ENCODE measurements at places on chromosomes 7 and 10. TPM values are rescaled to one million over a fixed set of nuclear protein-coding genes. Genes with fewer than 3 reads are reported as not detected.

GRCh38 chr7:45408409-45408737 lies 165.8 kb upstream of the ADCY1 start:
- H3K27me3 ChIP-seq = peaks cover 14% of the 10 kb centered on the region
- no peaks in the 10 kb centered on the region for H3K4me1 ChIP-seq
- H3K4me3 ChIP-seq = no peak overlapping the region
- H3K27ac ChIP-seq = no peak overlapping the region

DNA sequence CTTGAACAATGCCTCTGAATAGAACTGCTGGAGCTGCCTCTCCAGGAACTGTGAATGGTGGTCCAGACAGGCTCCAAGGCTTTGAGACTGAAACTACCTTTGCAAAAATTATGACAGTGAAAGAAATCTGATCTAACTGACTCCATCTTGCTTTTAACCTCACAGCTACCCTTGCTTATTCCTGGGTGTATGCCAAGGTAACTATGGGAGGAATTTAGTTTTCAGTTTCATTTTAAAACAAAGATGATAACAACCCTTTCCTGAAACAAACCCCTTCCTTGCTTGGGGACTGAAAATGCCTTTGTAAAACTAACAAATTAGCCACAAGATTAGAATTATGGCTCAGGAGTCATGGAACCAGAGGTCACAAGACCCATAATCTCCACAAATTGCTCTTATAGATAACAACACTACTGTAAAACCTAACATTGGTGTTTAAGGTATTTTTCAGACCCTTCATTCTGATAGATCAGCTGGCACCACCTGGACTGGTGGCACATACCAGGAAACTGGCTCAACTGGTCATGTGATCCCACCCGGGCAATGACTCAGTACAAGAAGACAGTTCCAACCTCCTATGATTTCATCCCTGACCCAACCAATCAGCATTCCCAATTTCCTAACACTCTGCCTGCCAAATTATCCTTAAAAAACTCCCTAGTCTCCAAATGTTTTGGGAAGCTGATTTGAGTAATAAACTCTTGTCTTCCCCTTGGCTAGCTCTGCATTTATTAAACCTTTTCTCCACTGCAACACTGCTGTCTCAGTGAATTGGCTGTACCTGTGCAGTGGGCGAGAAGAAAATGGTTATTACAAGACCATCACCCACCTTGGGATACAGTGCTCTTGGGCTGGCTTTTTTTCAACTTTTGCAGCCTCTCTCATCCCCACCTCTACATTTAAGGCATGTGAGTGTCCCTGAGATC lies 608.1 kb downstream of the TYW1 start:
- peaks cover 27% of the 10 kb centered on the region for H3K36me3 ChIP-seq
- peaks cover 7% of the 10 kb centered on the region for H3K27me3 ChIP-seq
- DNase-seq = no peak
- H3K4me1 ChIP-seq = no peaks in the 10 kb centered on the region
- H3K27ac ChIP-seq = no peak overlapping the region
- no peak overlapping the region for H3K4me3 ChIP-seq

ZNF479 gene
- total RNA-seq = not detected

- H3K4me3 ChIP-seq = no peak overlapping the region
- peaks cover 5% of the 10 kb centered on the region for H3K36me3 ChIP-seq
- H3K4me1 ChIP-seq = peaks cover 5% of the 10 kb centered on the region
Observed at GRCh38 chr7:21371360-21371759, 56.5 kb upstream of the SP4 start.

SLC26A3 gene
- total RNA-seq = not detected

DNA sequence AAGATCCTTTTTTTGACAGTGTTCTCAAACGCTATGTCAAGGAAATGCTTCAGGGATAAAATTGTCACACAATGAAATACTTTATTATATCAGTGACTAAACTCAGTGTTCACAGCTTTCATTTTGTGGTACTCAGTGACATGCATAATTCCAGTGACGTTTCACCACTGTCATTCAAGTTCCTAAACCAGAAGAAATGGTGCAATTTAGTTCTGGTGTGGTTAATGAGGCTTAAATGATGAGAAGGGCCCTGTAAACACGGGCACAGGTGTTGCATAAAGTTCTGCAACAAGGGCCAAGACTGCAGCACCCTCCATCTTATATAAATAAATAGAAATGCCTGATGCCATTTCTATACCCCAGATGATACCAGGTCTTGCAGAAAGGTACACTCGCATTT lies 1247.1 kb downstream of the GATA3 start:
- no peaks in the 10 kb centered on the region for H3K4me1 ChIP-seq
- no peaks in the 10 kb centered on the region for H3K36me3 ChIP-seq
- DNase-seq = no peak
- H3K27me3 ChIP-seq = peaks cover 9% of the 10 kb centered on the region
- no peak overlapping the region for H3K27ac ChIP-seq

GRCh38 chr7:10355816-10356215 lies 617.9 kb upstream of the PHF14 start:
- no peaks in the 10 kb centered on the region for H3K27me3 ChIP-seq
- DNase-seq = no peak
- H3K4me1 ChIP-seq = no peaks in the 10 kb centered on the region

DNA sequence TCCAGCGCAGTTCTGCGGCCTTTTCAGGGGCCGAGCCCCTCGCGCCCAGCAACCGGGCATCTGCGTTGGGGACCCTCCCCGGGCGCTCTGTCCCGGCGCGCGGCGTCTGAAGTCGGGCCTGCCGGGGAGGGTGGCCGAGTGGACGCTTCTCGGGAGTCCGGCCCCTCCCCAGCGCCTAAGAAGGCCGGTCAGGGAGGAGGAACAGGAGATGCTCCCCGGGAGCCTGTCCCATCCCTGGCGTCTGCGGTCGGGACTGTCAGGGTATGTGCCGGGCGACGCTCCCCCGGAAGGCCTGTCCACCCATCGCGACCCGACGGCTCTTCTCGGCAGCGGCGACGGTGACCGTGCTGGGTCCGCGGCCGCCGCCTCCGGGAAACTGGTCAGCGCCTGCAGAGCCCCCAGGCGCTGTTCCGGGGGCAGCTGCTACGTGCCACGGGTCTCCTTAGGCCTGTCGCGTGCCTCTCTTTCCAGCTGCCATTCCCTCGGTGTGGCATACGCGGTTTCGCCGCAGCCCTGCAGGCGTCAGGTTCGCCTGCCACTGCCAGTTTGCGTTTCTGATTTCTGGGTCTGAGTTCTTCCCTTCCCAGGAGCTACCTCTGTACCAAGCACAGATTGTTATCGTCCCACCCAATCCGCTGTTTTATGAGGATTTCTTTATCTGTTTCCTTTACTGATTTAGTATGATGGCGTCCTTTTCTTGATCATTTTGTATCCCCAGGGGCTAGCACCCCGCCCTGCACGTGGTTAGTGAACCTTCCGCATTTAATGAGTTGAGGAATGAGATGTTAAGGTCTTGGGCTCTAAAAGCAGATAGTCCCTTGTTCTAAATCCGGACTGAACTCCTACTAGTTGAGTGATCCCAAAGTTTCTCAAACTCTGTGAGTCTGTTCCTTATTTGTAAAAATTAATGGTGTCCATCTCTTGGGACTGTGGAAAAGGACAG lies 782 bp downstream of the IFIT5 start:
- no peaks in the 10 kb centered on the region for H3K36me3 ChIP-seq
- H3K4me3 ChIP-seq = peak overlapping the region; percentile 97
- peak; percentile 25 for DNase-seq
- H3K27ac ChIP-seq = peak overlapping the region; percentile 91
- H3K4me1 ChIP-seq = peaks cover 83% of the 10 kb centered on the region

DNA sequence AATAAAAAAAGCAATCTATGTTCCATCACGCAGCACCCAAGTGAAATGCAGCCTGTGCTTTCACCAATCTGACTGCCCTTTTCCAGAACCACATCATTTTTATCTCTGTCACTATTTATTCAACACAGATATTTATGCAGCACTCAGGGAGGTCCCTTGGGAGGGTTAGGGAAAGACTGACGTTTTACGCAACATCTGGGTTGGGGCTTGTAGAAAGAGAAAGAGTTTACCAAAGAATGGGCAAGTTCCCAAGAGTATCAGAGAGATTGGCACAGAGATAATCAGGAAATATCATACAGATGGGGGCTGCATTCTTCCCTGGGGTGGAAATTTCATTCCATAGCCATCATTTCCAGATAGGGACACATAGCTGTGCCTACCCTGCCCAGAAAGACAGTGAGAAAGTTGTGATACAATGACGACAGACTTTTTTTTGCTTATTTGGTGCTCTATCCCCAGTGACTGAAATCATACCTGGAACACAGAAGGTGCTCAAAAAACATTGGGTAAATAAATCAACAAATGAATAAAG lies 474.2 kb downstream of the CALN1 start:
- no peak for DNase-seq
- H3K27me3 ChIP-seq = no peaks in the 10 kb centered on the region
- no peaks in the 10 kb centered on the region for H3K4me1 ChIP-seq
- no peak overlapping the region for H3K4me3 ChIP-seq

DNA sequence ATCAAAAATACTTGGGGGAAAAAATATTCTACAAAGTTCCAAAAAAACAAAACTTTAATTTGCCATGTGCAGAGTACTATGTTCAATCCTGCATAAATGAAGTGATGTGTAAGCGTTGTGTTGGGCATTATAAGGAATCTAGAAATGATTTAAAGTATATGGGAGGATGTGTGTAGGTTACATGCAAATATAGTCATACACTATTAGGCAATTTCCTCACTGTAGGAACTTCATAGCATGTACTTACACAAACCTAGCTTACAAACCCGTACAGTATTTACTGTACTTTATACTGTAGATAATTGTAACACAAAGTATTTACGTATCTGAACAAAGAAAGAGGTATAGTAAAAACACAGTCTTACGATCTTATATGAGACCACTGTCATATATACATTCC lies 72.3 kb downstream of the NRBF2 start:
- peaks cover 42% of the 10 kb centered on the region for H3K4me1 ChIP-seq
- H3K27ac ChIP-seq = no peak overlapping the region
- peaks cover 5% of the 10 kb centered on the region for H3K36me3 ChIP-seq
- DNase-seq = no peak
- H3K4me3 ChIP-seq = no peak overlapping the region
- no peaks in the 10 kb centered on the region for H3K27me3 ChIP-seq

- no peaks in the 10 kb centered on the region for H3K27me3 ChIP-seq
- H3K36me3 ChIP-seq = no peaks in the 10 kb centered on the region
- no peak overlapping the region for H3K27ac ChIP-seq
- no peaks in the 10 kb centered on the region for H3K4me1 ChIP-seq
- no peak for DNase-seq
Observed at GRCh38 chr10:90915766-90916075, 5.2 kb downstream of the ANKRD1 start.

KCND2 gene
- total RNA-seq = not detected

GRCh38 chr7:43799605-43800004 lies 41.1 kb downstream of the BLVRA start:
- no peak for DNase-seq
- no peaks in the 10 kb centered on the region for H3K4me1 ChIP-seq
- H3K27me3 ChIP-seq = no peaks in the 10 kb centered on the region
- no peak overlapping the region for H3K27ac ChIP-seq
- H3K4me3 ChIP-seq = no peak overlapping the region
- peaks cover 47% of the 10 kb centered on the region for H3K36me3 ChIP-seq

DNA sequence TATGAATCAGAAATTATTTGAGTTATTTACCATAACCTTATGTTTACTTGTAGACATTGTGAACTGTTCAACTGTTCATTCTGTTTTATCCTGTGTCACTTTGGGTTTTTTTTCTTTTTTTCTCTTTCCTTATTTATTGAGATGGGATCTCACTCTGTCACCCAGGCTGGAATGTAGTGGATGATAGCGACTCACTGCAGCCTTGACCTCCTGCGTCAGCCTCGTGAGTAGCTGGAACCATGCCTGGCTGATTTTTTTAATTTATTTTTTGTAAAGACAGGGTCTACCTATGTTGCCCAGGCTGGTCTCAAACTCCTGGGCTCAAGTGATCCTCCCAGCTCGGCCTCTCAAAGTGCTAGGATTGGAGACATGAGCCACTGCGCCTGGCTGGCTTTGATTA lies 97.1 kb downstream of the CSTF2T start:
- H3K4me3 ChIP-seq = no peak overlapping the region
- H3K27me3 ChIP-seq = no peaks in the 10 kb centered on the region
- H3K4me1 ChIP-seq = no peaks in the 10 kb centered on the region
- no peaks in the 10 kb centered on the region for H3K36me3 ChIP-seq
- H3K27ac ChIP-seq = no peak overlapping the region
- no peak for DNase-seq

IL6 gene
- total RNA-seq = not detected

ZNF804B gene
- not detected for total RNA-seq

DNA sequence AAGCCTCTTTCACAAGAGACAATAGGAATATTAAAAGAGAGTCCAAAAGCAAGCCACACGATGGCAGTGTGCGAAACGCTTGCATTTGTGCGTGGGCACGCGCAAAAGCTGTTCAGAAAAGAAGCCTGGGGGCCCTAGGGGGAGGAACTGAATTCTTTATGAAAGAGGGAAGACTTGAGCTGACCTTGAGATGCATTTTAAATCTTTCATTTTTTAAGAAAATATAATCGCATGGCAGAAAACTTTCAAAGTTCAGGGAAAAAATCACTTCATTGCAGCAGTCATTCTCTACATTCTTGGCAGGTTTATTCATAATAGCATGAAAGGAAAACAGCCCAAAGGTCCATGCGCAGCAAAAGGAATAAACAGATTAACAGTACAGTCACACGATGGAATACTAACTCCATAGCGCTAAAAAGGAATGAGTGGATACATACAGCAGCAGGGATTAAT lies 206.5 kb upstream of the PRKCQ start:
- H3K27me3 ChIP-seq = peaks cover 14% of the 10 kb centered on the region
- no peak overlapping the region for H3K27ac ChIP-seq
- no peaks in the 10 kb centered on the region for H3K36me3 ChIP-seq
- DNase-seq = no peak
- no peak overlapping the region for H3K4me3 ChIP-seq
- no peaks in the 10 kb centered on the region for H3K4me1 ChIP-seq
